Anterior cingulate cortex (tissue), 58 donors: ENCODE measurements at places on chromosomes 2 and 18.
A peak's percentile ranks its signal among the peaks of the same experiment; 100 is the strongest.

DNA sequence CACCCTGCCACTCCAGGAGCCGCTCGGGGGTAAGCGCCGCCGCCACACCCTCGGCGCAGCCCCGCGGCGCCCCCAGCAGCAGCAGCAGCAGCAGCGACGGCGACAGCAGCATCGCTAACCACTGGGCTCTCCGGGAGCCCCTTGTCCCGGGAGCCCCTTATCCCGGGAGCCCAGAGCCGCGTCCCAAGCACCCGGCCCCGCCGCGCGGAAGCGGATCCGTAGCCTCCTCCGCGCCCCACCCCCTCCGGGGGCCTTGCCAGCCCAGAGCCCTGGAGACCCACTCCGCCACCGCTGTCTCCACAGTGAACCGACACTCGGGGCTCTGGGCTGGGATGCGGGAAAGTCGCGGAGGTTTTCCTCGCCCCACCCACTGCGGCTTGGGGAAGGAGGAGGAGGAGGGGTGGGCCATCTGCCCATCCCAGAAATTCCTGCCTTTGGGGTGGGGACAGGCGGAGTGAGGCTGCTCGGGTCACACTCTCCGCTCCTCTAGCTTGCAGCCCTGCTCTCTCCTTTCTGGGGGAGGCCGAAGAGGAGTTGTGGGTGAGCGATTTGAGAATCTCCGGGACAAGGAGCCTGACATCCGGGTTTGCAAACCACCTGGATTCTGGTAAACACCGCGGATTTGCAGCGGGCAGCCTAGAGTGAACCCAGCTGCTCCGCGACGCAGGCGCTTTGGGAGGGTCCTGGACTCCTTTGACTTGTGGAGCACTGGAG lies at the start of gene PLA2R1:
TSS of gene PLA2R1 (minus strand) at position 324 of the 714 bp plus-strand sequence. CDS start at position 112, 212 bp downstream.
- DNase-seq: no peak

DNA sequence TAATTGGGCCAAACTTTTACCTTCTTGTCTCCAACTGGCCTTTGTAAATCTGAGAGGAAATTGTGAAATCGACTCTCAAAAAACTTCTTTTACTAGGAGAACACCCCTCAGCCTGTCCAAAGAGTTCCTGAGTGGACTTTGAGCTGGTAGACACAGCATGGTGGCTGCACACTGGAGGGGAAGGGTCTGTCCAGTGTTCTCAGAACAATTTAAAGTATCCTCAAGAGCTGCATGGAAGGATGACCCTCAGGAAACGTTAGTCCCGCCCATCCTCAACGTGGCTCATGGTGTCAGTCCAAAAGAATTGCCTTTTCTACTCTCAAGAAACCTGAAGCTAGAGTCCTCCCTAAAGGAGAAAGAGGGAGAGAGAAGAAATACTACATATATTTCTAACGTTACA lies 182.7 kb downstream of the EPHA4 start:
- DNase-seq: no peak

DNA sequence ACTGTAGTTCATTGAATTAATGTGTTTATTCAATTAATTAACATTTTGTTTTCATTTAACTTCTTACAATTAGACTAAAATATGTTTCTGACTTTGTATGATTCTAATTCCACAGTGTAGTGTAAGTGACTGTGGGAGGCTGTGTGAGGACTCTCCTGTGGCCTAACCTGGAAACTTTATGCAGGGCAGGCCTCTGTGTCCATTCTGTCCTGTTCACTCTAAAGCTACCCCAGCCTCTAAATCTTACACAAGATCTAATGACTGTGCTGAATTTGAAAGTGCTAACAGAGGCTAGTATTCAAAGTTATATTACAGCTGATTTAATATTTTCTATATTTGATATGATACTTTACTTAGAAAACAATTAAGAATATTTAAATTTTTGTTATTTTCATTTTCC lies 270.5 kb upstream of the CDH19 start:
- no peak for DNase-seq

DNA sequence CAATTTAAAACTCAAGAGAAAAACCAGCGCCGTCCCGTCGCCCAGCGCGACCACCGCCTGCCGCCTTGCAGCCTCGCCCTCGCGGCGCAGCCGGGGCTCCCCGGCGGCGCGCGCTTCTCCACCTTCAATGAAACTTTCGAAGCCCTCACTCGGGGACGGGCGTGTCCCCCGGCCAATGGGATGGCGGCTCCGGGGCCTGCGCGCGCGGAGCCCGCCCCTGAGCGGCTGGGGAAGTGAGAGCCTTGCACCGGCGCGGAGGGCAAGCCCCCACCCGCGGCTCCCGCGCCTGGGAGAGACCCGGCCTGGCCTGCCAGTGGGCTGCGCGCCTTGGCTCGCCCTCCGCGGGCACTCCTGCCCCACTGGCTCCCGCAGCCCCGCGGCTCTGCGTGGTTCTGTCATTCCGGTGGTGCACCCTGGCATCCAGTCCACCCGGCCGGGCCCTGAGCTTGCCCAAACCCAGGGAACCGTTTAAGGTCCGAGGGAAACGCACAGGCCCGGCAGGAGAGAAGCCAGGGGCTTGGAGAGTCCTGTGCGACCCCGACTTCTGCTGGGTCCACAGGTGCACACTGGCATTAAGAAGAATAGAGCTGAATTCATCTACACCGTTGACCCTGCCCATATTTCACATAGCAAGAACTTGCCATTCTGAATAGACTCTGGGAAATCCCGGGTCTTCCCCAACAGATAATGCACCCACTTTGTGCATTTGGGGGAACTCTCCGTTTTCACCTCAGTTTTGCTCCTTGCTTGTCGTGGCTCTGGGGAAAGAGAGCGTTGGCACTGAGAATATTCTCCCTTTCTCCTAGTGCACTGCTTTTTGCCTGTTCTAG lies at the start of gene PIEZO2:
TSS of gene PIEZO2 (minus strand) at position 129 of the 830 bp plus-strand sequence. CDS start 981 bp downstream, outside the sequence.
- DNase-seq: peak; percentile 61

- DNase-seq: no peak
Observed at GRCh38 chr2:100057901-100058261, 84.5 kb downstream of the AFF3 start.

DNA sequence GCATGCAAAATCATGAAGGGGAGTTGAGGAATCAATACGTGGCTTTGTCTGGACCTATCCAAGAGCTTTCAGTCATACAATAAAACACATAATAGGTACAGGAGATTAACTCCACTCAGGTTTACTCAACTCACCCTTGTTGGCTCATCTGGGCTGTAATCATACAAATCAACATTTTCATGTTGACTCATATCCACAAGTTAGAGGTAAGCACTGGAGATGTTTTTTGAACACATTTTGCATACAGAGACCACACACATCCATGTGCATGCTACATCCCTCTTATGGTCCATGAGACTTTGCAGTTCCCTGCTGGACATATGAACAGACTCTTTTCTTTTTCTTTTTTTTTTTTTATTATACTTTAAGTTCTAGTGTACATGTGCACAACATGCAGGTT lies 336.9 kb upstream of the PIK3C3 start:
- DNase-seq: no peak
